ENCODE measurements at places on chromosomes 3 and 15. TPM values are rescaled to one million over a fixed set of nuclear protein-coding genes. Genes with fewer than 3 reads are reported as not detected.

Gene SOX2
- total RNA-seq = not detected

Gene ACKR2
- 0.67 TPM for total RNA-seq

Gene CIDEC
- total RNA-seq = not detected

Gene LMAN1L
- total RNA-seq = not detected

Gene IL5RA
- total RNA-seq = not detected

Gene P3H2
- total RNA-seq = 19.0 TPM
